Activated CD4-positive, alpha-beta T cell treated with anti-CD3 and anti-CD28 coated beads, Interleukin-2, amount 10 ng/mL, durations not matched to agents 24 days and 14 days (primary cell): ENCODE measurements at places on chromosomes 12 and 14.

DNA sequence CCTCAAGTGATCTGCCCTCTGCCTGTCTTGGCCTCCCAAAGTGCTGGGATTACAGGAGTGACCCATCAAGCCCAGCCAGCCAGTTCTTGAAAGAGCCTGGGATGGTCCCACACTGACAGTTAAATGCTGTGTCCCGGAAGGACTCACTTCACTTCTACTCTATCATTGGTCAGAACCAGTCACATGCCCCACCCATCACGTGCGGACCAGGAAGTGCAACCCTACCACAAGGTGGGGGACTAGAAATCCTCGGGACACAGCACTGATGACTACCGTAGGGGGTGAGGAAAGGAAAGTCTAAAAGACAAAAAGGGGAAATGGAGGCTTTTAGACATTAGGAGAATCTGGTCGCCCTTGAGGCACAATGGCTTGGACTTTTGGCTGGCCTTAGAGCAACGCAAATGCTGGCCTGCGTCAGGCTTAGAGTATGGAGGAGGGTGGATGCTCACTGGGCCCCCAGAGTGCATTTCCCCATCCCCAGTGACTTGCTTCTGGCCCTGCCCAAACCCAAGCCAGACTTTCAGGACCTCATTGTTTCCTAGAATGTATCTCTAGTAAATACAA lies 207.7 kb downstream of the TTC8 start:
- no peaks in the 10 kb centered on the region for H3K36me3 ChIP-seq
- H3K4me3 ChIP-seq: no peak overlapping the region
- H3K27me3 ChIP-seq: peaks cover 38% of the 10 kb centered on the region
- no peak overlapping the region for H3K27ac ChIP-seq

- no peaks in the 10 kb centered on the region for H3K4me1 ChIP-seq
- H3K27ac ChIP-seq: no peak overlapping the region
- H3K4me3 ChIP-seq: no peak overlapping the region
- H3K27me3 ChIP-seq: peaks cover 2% of the 10 kb centered on the region
Observed at GRCh38 chr12:72081777-72082176, 143.1 kb downstream of the TPH2 start.

DNA sequence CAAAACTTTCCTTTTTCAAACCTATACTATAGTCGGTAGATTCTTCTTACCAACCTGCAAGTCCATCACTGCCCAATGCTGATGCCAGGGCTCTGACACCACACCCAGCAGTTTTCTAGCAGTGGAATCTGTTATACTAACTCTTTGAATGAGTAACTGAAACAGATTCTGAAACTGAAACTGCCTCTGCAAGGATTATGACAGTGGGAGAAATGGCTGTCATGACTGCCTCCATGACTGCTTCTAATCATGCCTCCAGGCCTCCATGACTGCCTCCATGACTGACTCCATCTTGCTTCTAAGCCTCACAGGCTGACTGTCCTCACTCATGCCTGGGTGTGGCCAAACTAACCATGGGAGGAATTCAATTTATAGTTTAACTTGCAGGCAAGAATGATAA lies 29.4 kb upstream of the OXA1L start:
- H3K27ac ChIP-seq: peak overlapping the region; percentile 82
- no peak overlapping the region for H3K4me3 ChIP-seq
- peaks cover 2% of the 10 kb centered on the region for H3K36me3 ChIP-seq
- H3K27me3 ChIP-seq: peaks cover 2% of the 10 kb centered on the region

DNA sequence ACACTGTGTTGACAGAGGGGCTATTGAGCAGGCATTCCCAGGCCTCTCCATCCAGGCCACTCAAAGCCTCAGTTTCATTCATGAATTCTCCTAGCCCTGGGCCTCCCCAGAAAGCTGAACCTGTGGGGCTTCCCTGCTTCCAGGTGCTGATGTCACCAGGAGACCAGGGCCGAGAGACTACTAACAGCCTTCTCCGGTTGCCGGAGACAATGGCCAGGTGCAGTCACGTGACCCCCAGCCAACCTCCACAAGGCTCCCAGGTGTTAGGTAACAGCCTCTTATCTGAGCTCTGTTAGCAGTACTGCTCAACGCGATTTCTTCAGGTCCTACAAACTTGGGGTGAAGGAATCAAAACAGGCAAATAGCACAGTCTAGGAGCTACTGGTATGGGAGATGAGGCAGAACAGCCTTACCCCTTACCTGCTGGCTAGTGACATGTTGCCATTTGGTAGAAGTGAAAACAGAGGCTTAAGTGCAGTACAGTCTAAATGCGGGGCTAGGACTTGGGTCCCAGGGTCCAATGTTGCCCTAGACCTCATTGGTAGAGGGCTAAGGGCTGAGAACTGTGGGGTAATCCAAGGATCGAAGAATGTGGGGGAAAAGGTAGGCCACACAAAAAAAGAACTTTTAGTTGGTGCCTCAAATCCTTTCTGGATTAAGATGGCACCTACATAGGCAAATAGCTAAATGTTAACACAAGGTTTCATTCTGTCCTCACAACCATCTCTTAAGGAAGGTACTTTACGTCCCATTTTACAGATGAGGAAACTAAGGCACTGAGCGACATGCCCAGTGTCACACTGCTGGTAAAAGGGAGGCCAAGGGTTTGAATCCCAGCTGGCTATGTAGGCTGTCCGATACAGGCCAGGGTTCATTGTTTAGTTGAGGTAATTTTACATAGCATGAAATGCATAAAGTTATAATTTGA lies 3.8 kb downstream of the CCDC88C start:
- DNase-seq: peak; percentile 77
- H3K4me3 ChIP-seq: peak overlapping the region; percentile 90
- no peaks in the 10 kb centered on the region for H3K27me3 ChIP-seq
- H3K4me1 ChIP-seq: peaks cover 67% of the 10 kb centered on the region
- peak overlapping the region; percentile 99 for H3K27ac ChIP-seq
- peaks cover 51% of the 10 kb centered on the region for H3K36me3 ChIP-seq

DNA sequence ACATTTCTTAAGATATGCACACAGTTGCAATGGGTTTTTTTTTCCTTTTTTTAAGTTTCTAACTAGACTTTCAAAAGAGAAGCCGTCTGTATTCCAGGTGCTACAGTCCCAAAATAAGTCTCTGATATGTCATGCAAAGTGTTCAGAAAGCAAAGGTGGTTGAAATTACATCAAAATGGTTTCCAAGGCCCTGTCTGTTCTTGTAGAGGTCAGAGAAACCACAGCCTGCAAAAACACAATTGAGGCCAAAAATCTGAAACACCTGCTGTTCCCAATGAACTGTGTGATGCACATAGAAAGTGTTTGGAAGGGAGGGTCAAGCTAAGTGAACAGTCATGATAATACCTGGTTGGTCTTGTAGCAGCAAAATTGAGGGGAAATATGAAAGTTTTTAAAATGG lies 91.0 kb downstream of the VRK1 start:
- peaks cover 3% of the 10 kb centered on the region for H3K4me1 ChIP-seq
- no peak overlapping the region for H3K27ac ChIP-seq
- H3K36me3 ChIP-seq: peaks cover 6% of the 10 kb centered on the region
- no peaks in the 10 kb centered on the region for H3K27me3 ChIP-seq
- H3K4me3 ChIP-seq: no peak overlapping the region

DNA sequence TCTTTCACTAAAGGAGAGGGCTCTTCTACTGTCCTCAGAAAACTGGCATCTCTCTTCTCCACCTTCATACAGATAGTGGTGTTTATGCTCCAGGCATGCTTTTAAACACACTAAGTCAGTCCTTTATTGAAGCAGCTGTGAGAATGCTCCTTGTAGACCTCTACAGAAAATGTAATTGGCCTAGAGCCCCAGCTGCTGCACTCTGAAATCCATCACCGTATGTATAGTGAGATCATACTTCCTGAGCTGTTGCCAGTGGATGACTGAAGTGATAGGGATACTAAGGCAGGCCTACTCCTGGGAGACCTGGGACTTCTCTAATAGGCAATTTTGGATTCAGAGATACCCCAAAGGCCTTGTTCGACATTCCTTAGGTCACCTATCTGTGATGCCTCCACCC lies 535.4 kb downstream of the RPS29 start:
- no peaks in the 10 kb centered on the region for H3K27me3 ChIP-seq
- DNase-seq: no peak
- H3K36me3 ChIP-seq: no peaks in the 10 kb centered on the region

GRCh38 chr14:23125011-23125410 lies 6.0 kb upstream of the CEBPE start:
- H3K27ac ChIP-seq: no peak overlapping the region
- no peak for DNase-seq
- H3K4me1 ChIP-seq: peaks cover 19% of the 10 kb centered on the region

DNA sequence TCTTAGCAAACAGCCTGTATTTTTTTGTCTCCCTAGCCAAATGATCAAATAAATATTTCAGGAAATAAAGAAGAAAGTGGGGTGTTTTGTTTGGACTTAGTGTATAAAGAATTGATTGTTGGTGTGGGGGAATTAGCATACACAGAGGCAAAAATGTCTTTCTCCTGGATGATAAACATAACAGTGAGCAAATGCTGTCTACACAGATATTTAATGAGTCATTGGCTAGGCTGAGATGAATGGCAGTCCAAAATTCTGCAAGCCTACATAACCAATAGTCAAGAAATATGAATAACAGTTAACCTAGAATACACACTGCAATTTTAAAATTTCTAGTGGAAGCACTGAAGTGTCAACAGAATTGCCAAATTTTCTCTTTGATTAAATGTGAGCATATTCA lies 35.8 kb downstream of the MYF5 start:
- H3K27ac ChIP-seq: no peak overlapping the region
- DNase-seq: no peak
- H3K27me3 ChIP-seq: no peaks in the 10 kb centered on the region

DNA sequence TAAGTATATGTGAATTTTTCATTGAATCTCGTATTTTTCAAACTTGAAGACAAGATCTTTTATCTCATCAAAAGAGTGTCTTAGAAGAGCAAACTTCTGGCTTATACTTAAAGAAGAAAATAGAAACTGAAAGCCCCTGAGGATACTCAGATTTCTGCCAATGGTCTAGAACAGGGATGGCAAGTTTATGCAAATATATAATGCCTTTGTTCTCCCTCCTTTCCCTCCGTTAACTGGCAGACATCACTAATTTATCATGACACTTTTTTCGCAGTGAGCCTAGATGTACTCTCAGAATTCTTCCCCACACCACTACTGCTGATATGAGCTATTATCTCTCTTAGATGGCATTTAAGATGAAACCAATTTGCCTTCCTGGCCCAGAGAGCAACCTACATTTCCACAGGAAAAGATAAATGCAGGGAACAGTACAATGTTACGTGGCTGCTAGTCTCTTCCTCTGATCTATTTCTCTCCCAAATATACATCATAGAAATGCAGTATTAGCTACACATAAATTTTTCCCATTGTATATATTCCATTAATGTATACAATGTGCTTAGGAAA lies 40.0 kb upstream of the DAAM1 start:
- no peaks in the 10 kb centered on the region for H3K36me3 ChIP-seq
- H3K27ac ChIP-seq: no peak overlapping the region
- H3K4me1 ChIP-seq: peaks cover 2% of the 10 kb centered on the region
- no peak overlapping the region for H3K4me3 ChIP-seq
- H3K27me3 ChIP-seq: peaks cover 10% of the 10 kb centered on the region

GRCh38 chr14:94077111-94077821 lies 3.7 kb downstream of the DDX24 start:
- no peak for DNase-seq
- H3K4me1 ChIP-seq: peaks cover 50% of the 10 kb centered on the region
- peak overlapping the region; percentile 63 for H3K4me3 ChIP-seq
- H3K36me3 ChIP-seq: peaks cover 66% of the 10 kb centered on the region
- no peak overlapping the region for H3K27ac ChIP-seq

DNA sequence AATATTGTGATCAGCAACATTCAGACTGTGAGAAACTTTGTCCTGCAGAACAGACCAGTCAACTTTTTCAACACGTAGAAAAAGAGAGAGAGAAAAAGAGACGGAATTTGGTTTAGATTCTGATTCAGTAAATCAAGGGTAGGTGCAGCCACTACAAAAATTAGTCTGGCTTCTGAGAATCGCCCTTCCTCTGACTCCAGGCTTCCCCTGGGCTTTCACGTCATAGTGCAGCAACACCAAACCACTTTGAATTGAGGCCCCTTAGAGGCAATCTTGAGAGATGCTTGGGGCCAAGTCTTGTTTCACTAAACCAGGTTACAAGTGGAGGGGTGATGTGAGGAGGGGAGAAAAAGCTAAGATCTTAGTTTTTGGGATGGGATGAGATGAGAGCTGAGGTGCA lies 37.5 kb upstream of the PTGR2 start:
- H3K27ac ChIP-seq: peak overlapping the region; percentile 14
- DNase-seq: no peak
- H3K27me3 ChIP-seq: no peaks in the 10 kb centered on the region
- peaks cover 10% of the 10 kb centered on the region for H3K4me1 ChIP-seq

DNA sequence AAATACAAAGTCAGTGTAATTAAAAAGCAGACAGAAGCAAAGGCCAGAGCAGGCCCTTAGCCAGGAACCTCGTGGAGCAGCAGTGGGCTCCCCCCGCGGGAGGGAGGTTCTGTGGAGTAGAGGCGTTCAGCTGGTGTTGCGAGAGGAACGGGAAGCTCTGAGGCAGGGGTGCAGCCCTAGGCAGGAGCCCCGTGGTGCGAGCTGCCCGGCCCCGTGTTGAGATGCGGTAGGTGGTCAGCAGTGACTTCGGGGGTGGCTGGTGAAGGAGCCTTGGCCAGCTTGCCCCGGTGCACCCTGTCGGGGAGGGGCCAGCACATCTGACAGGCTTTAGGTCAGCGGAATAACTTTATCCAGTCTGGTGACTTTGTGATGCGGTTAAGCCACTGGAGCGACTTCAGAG lies 46.2 kb downstream of the SFSWAP start:
- H3K4me3 ChIP-seq: no peak overlapping the region
- peaks cover 63% of the 10 kb centered on the region for H3K36me3 ChIP-seq
- no peak overlapping the region for H3K27ac ChIP-seq
- DNase-seq: no peak
- H3K27me3 ChIP-seq: no peaks in the 10 kb centered on the region
